ENCODE measurements at places on chromosomes 4 and X.

DNA sequence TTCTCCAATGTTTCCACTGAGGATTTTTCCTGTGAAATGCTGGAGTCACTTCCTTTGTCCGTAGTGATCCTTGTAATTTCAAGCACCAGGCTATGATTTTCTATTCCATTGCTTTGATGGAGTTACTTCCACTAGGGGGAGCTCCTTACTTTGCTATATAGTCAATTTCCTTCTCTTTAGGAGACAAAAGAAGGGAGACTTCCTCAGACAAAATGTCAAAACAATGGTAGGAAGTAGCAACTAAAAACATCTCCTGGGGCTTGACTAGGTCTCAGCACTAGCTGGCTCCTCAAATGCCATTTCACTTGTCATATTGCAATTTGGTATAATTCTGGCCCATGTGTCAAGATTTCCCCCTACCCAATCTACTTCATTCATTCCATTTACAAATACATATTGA is 24.1 kb downstream of the ZCCHC12 start:
- DNase-seq, result peak; percentile 58

- DNase-seq, result no peak
Observed at GRCh38 chr4:159045321-159045720, 57.6 kb upstream of the RAPGEF2 start.

- no peak for DNase-seq
Observed at GRCh38 chrX:40867352-40867751, 132.0 kb upstream of the MED14 start.

DNA sequence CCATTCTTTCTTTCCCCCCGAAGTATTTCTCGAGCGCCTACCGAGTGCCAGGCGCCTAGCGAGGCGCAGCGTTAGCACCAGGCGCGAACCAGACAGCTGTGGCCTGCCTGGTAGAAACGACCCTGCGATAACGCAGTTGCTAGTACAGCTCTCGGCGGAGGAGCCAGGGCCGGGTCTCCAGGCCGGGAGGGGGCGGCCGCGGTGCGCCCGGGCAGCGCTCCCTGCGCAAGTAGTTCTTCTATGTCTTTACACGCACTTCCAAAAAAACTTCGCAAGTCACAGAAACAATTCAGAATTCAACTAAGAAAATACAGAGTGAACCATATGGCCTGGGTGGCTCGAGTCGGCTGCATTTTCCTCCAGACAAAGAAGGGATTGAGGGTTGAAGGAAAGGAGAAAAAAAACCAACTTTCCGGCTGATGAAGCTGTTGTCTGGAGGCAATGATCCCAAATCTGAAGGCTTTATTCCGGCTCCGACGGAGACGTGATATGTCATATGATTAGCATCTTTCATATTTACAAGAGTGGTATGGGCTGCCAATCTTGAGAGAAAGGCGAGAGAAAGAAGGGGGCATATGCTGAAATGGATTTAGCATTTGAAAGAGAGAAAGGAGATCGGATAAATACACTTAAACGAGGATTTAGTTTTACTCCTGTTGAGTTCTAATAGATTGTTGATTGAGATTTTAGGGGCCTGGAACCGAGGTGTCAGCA is 7.2 kb upstream of the NEUROG2 start:
- peak; percentile 66 for DNase-seq

GRCh38 chr4:40305328-40306170 is 29.6 kb upstream of the CHRNA9 start:
- peak; percentile 97 for DNase-seq

DNA sequence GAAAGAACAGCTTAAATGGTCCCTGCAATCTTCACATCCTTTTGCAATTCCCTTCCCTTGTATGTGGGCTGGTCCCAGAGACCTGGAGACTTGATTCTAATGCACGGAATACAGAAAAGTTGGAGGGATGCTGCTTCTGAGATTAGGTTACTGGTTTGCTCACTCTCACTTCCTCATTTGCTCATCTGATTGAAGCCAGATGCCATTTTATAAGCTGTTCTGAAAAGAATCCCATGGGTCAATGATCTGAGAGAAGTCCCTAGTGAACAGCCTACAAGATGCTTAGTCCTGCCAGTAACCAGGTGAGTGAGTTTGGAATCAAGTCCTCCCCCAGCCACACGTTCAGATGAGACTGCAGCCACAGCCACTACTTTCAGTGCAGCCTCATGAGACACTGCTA is 35.9 kb downstream of the MAGEA1 start:
- DNase-seq, result peak; percentile 55

- no peak for DNase-seq
Observed at GRCh38 chr4:125760201-125760819, 445.6 kb downstream of the FAT4 start.

- DNase-seq, result peak; percentile 48
Observed at GRCh38 chrX:49754233-49754857, 58.6 kb upstream of the PAGE1 start.

- no peak for DNase-seq
Observed at GRCh38 chr4:138259824-138260223, 17.7 kb upstream of the SLC7A11 start.

GRCh38 chr4:56757261-56757746 is 64.2 kb downstream of the SPINK2 start:
- DNase-seq, result peak; percentile 68

DNA sequence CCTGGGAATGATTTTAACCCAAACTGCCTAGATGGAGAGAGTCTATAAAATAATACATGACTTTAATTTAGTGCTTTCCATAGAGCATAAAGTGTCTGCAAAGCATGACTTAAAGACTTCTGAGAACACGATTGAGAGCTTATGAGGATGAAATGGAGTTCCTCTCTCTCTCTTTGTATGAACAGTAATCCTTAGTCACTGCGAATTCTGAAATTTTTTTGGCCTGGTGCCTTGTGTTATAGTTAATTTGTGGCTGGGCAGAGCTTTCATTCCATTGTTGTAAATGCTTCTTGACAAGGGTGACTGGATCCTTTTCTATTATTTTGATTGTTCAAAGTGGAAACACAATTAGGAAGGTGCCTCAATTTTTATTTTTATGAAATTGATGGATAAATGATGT is 179.5 kb downstream of the CEP135 start:
- DNase-seq, result no peak

DNA sequence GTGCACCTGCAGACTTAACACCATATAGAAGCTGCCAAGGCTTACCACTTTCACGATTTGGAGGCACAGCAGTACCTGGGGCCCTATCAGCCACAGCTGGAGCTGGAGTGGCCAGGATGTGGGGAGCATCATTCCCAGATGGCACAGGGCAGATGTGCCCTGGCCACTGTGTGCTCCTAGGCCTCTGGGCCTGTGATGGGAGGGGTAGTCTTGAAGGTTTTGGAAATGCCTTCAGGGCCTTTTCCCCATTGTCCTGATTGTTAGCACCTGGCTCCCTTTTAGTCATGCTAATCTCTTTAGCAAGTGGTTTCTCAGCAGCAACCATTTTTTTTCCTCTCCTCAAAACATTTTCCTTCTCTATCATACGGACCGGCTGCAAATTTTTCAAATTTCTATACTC is 490.2 kb downstream of the RAB28 start:
- DNase-seq, result no peak

DNA sequence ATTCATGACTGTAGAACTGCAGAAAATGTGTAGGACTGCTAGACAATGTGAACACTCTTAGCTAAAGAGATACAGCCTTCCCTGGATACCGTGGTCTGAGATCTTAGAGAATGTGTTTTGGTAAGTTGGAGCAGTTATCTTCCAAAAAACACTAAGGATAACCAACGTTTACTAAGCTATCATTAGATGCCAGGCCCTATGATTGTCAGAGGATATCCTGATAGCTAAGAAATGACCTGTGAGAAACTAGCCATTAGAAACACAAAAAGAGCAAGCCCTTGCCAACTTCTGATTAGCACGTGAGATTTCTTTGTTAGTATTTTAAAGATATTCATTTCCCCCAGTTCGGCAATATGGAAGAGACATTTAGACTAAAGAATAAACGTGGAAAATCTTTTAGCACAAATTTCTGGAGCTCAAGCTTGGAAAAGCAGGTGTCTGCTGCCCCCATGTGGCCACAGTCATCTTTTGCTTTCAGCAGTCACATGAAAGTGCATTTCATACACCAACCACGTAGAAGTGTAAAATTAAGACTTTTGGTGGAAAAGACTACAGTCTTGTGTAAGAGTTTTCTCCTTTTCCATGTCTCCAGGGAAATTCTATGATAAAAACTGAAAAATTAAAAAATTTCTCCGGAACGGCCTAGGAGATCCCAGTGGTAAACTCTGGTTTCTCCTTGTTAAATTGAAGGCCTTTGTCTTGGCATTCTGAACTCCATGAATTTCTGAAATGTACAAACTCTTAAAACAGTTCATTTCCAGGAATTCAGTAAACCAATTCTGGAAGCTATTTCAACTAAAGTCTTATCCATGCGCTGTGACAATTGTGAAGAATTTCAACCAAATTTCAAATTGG is 136.4 kb downstream of the ZNF674 start:
- peak; percentile 55 for DNase-seq

DNA sequence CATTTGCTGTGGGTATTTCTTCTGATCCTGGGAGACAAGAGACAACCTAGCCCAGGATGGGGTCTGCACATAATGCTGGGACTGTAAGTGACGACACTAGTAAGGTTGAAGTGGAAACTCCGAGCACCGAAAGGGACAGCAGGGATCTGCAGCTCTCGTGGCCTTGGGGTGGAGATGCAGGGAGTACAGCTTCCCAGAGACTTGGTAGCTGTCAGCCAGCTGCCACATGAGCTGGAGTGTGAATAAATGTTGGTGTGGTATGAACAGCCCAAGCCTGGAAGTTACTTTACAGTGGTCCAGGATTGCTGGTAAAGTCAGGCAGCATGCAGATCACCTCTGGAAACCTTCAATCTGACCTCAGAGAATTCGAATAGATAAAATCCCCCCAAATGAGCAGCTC is 97.6 kb downstream of the FAM193A start:
- DNase-seq, result no peak

DNA sequence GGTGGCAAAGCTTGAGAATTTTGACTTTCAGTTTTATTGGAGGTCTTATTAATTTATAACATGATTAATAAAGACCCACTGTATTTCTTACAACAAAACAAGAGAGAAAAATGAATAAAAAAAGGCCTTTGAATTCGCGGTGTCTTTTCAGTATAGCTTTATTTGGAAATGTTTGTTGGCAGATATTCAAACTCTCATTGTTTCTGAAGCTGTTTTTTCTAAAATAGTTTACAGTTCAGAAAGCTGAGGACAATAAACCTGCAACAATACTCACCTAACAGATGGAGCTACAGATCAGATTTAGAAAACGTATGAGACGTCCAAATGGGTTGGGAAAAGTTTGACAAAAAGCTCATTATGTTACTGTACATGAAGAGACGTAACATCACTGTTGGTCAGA is 2.4 kb upstream of the SPARCL1 start:
- DNase-seq, result no peak

GRCh38 chr4:1410491-1411325 is 4.5 kb upstream of the NKX1-1 start:
- peak; percentile 19 for DNase-seq

DNA sequence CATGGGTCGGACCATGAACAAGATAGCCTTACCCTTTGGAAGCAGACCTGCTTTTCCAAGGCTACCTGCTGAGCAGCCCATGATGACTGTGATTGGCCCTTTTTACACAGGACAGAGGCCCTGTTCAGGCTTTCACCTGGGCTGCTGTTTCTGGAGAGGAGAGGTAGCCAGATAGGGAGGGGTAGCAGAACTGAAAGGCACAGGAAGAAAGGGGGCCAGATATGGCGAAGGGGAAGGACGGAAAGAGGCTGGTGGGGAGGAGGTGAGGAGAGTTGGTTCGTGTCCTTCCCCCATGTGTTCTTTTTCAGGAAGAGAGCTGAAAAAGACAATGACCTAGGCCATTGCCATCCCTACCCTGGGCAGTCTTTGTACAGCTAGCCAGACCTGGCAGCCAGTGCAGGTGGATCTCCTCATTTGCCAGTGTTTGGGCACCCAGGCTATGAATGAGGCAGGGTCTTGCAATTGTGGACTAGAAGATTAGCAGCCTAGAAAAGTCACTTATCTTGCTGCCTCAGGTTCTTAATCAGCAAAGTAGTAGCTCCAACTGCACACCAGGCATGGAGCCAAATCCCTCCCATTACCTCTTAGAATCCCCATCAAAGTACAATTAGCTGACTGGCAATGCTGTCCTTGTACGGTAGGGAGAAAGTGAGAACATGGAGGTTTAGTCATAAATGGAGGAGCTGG is 139.6 kb downstream of the AMMECR1 start:
- no peak for DNase-seq

GRCh38 chr4:1871471-1872021 is 353 bp downstream of the NSD2 start:
- peak; percentile 51 for DNase-seq

- DNase-seq, result no peak
Observed at GRCh38 chr4:20883231-20883630, 183.0 kb downstream of the PACRGL start.

DNA sequence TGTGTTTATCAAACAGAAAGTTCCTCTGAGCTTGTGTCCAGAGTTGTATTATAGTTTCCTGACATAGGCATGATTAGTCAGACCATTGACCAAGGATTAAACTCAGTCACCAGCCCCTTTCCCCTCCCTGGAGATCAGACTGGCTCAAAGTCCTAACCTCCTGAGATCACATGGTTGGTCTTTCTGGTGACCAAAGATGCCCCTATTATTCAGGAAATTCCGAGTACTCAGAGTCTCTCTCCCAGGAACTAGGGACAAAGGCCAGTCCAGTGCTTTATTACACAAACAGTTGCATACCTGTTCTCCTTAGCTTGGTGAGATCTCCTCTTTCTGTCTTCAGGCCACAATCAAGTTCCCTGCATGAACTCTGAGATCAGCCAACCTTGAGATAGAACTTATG is 14.5 kb upstream of the ENPP6 start:
- no peak for DNase-seq

- no peak for DNase-seq
Observed at GRCh38 chr4:20666012-20666860, 34.0 kb upstream of the PACRGL start.

GRCh38 chr4:1321486-1321885 is 25.5 kb upstream of the UVSSA start:
- DNase-seq, result no peak

- DNase-seq, result no peak
Observed at GRCh38 chr4:188037003-188037713, 41.6 kb downstream of the ZFP42 start.

DNA sequence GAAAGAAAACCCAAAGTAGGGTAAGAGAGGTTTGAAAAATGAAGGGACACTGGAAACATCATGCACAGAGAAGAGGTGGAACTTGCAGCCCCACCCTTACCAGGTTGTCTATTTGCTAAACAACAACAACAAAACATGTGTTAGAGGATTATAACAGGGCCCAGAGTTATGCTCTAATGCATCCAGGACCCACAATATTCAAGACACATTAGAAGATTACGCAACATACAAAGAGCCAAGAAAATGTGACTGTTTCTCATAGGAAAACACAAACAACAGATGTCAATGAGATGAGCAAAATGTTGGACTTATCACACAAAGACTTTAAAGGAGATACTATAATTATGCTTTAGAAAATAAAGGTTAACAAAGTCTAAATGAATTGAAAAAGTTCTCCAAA is 128.5 kb downstream of the LRBA start:
- no peak for DNase-seq

DNA sequence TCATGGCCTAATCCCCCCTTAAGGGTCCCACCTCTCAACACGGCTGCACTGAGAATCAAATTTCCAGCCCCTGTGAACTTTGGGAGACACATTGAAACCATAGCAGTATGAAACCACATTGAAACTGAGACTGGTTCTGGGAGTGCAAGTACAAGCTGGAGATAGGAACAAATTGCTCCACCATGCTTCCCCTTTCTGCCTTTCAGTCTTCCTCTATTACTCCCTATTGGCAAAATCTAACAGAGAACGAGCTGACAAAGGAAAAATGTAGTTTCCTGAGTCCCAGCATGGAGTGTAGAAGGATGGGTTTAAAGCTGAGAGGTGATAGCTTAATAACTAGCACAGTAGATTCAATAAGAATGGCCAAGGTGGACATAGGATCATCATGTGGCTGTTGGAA is 161.7 kb upstream of the RPL34 start:
- no peak for DNase-seq

Data from NAMALWA (cell line).